ENCODE measurements at places on chromosomes 5 and 9. TPM values are rescaled to one million over a fixed set of nuclear protein-coding genes. Genes with fewer than 3 reads are reported as not detected.

GRCh38 chr9:114307899-114308267 lies 15.0 kb upstream of the ORM1 start:
- DNase-seq: no peak

Gene NR5A1
- not detected for total RNA-seq

- no peak for DNase-seq
Measured at GRCh38 chr5:14465116-14465515, 116.5 kb upstream of the OTULINL start.

GRCh38 chr5:103505581-103506305 lies 56.8 kb downstream of the NUDT12 start:
- no peak for DNase-seq

All from activated naive CD8-positive, alpha-beta T cell treated with anti-CD3 and anti-CD28 coated beads, Interleukin-2, amount 10 ng/mL, durations not matched to agents 7 days and 5 days (primary cell).